Chondrocyte (in vitro differentiated cells): ENCODE measurements at places on chromosomes 12 and 14. TPM values are rescaled to one million over a fixed set of nuclear protein-coding genes. Genes with fewer than 3 reads are reported as not detected.

GALNT16 gene
- total RNA-seq: 28.1 to 36.7 TPM (median 34.4 TPM) in 3 replicates

TCL1A gene
- total RNA-seq: not detected in 3 replicates

RESF1 gene
- total RNA-seq: 15.7 to 17.9 TPM (median 16.9 TPM) in 3 replicates

LMNTD1 gene
- 0.75 TPM in 1 of 3 replicates, not detected in the others for total RNA-seq

MMP14 gene
- total RNA-seq: 486 to 1,030 TPM (median 987 TPM) in 3 replicates

P3H3 gene
- total RNA-seq: 109 to 116 TPM (median 114 TPM) in 3 replicates

TROAP gene
- 4.0 to 6.5 TPM (median 6.2 TPM) in 3 replicates for total RNA-seq

TMTC1 gene
- 24.0 to 49.1 TPM (median 25.2 TPM) in 3 replicates for total RNA-seq

KLHDC2 gene
- 46.4 to 58.6 TPM (median 49.0 TPM) in 3 replicates for total RNA-seq

NAV3 gene
- total RNA-seq: 19.1 to 29.9 TPM (median 27.5 TPM) in 3 replicates

FIGNL2 gene
- 0.26 to 0.30 TPM in 2 of 3 replicates, not detected in the other for total RNA-seq

CDK4 gene
- 136 to 140 TPM (median 139 TPM) in 3 replicates for total RNA-seq

SLC10A1 gene
- not detected in 3 replicates for total RNA-seq

CAPZA3 gene
- total RNA-seq: not detected in 3 replicates

EEA1 gene
- total RNA-seq: 35.5 to 44.7 TPM (median 41.8 TPM) in 3 replicates

PLEKHD1 gene
- total RNA-seq: 0.08 to 0.15 TPM (median 0.10 TPM) in 3 replicates

ANG gene
- total RNA-seq: 7.3 to 10.2 TPM (median 9.1 TPM) in 3 replicates

OTX2 gene
- total RNA-seq: not detected in 3 replicates

RNF31 gene
- 38.8 to 50.6 TPM (median 45.8 TPM) in 3 replicates for total RNA-seq

MMP19 gene
- total RNA-seq: 12.9 to 17.8 TPM (median 16.1 TPM) in 3 replicates

SALL2 gene
- total RNA-seq: 8.7 to 13.1 TPM (median 10.1 TPM) in 3 replicates

WSCD2 gene
- 0.23 to 1.6 TPM (median 0.32 TPM) in 3 replicates for total RNA-seq

ALDH1L2 gene
- total RNA-seq: 87.2 to 158 TPM (median 153 TPM) in 3 replicates

MUCL1 gene
- not detected in 3 replicates for total RNA-seq

GPR84 gene
- total RNA-seq: not detected in 3 replicates

KRT86 gene
- 0.44 to 0.92 TPM (median 0.67 TPM) in 3 replicates for total RNA-seq
